ENCODE measurements at places on chromosomes 5 and 9. TPM values are rescaled to one million over a fixed set of nuclear protein-coding genes. Genes with fewer than 3 reads are reported as not detected.

The ZNF483 gene
- 0.75 TPM for total RNA-seq

The S1PR3 gene
- 0.62 TPM for total RNA-seq

DNA sequence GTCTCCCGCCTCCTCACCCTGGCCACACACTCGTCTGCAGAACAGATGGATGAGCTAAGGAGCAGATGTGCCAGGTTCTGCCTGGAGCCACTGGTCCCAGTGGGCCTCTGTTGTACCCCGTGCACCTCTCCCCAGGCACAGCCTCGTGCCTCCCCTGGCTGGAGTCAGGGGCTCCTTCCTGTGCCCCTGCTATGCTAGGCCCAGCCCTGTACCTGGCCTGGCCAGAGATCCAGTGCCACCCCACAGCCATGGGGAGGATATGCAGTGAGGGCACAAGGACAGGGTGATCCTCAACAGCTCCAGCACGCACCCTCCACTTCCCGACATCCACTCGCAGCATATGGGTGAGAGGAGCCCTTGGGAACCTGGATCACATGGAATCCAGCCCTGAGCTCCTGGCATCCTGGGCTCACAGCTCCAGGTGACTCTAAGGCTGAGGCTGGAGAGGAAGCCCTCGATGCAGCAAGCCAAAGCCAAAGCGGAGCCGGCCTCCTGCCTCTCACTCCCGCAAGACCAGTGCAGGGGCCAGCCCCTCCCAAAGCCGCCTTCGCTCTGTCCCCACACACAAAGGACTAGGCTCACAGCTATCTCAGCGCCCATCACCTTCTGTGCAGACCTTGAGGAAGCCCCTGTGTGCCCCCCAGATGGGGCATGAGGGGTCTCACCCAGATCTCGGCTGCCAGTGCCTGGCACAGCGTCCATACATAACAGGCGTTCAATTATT lies 23.7 kb upstream of the ADAMTS2 start:
- ATAC-seq: no peak

DNA sequence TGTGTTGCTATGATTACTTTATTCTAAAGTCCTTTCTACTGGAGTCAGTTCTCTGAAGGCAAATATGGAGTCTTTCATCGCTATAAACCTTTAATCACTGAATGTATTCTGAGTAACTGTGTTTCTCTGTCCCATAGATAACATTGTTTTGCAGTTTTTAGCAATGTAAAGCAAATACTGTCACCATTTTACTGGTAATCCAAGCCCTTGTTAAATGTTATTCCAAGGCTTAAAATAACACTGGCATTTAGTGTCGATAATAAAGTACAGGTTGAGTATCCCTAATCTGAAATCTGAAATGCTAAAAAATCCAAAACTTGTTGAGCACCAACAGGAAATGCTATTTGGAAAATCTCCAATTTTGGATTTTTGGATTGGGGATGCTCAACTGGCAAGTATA lies 24.6 kb downstream of the CCNH start:
- no peak for ATAC-seq

The MARCHF11 gene
- 3.8 TPM for total RNA-seq

The NEURL1B gene
- 0.10 TPM for total RNA-seq

GRCh38 chr5:119285070-119285916 lies 70.5 kb upstream of the TNFAIP8 start:
- ATAC-seq: no peak

- ATAC-seq: no peak
Measured at GRCh38 chr9:87641067-87641466, 84.9 kb upstream of the CTSL start.

The ADGRV1 gene
- 46.9 TPM for total RNA-seq

DNA sequence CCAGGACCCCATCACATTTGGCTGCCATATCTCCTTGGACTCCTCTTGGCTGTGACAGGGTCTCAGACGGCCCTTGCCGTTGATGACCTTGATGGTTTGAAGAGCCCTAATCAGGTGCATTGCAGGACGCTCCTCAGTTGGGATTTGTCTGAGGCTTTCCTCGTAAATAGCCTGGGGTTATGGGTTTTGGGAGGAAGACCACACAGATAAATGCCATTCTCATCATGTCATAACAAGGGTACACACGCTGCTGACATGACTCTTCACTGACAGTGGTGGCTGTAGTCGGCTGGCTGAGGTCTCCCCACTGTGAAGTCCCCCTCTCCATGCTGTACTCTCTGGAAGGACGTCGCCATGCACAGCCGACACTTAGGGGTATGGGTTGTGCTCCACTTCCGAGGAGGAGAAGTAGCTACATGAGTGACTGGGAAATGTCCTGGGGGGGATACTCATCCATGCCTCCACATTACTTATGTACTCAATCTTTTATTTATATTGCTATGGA lies 42.9 kb upstream of the SPTLC1 start:
- no peak for ATAC-seq

DNA sequence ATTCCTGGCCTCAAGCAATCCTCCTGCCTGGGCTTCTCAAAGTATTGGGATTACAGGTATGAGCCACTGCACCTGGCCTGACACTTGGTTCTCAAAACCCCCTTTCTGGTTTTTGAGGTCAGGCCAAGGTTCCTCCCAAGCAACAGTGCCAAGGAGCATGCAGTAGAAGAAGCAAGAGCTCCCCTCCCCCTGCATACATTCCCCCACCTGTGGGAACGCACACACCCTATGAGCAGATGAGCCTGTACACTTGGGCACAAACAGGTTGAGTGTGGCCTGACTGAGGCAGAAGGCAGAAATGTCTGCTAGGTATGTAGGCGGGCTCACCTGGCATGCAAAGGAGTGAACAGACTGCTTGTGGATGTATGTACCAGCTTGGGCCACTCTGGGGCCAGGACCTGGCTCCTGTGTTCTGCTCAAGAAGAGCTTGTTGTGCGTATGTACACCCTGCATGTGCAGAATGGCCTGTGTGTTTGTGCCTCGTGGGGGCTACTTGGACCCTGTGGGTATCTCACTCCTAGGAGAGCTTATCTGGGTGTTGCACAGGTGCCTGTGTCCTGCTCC lies 1.7 kb downstream of the GPRIN1 start:
- ATAC-seq: no peak

GRCh38 chr9:18485714-18486113 lies 11.8 kb downstream of the ADAMTSL1 start:
- ATAC-seq: no peak
